ENCODE measurements at places on chromosomes 5 and 9.

- DNase-seq = no peak
Observed at GRCh38 chr9:129432297-129433154, 188.4 kb downstream of the C9orf50 start.

DNA sequence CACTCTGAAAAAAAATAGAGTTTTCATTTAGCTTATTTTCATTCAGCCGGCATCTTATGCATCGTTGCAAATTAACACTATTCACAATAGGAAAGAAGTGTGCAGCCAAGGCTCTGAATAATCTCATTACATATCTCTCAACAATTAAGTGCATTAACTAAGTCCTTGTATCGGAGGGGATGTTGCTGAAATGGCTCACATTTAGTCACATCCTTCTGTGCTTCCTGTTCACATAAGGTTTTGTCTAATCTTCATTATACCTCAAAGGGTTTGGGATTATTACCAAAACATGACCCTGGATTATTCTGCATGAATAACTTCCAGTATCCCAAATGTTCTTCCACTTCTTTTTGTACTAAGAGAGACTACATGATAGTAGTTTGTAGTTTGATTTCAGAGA lies 278.0 kb upstream of the GRIA1 start:
- no peak for DNase-seq

- no peak for DNase-seq
Observed at GRCh38 chr5:134982230-134982629, 14.5 kb downstream of the CATSPER3 start.

- no peak for DNase-seq
Observed at GRCh38 chr5:54676481-54677340, 159.2 kb downstream of the SNX18 start.

DNA sequence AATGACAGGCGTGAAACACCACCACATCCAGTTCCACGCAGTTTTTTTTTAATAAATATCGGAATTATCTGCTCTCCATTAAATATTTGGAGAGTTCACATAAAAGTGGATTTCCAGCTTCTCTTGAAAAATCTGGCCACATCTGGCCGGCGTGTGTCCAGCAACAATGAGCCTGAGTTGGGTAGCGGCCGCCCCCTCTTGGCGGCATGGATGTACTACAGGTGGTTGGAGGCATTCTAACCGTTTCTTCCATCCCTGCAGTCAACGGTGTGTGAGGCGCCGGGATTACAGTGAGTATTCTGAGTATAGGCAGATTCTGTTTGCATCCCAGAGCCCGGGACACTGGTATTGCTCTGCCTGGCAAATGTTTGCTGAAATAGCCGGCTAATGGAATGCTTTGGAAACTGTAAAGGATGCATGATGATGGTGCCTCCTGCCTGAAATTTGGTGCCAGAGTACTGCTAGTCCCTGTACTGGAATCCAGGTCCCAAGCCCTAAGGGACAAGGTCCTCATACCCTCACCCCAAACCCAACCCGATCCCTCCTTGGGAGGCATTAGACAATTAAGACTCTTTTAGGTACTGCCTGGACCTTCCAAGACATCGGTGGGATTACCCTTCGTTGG lies 13.6 kb upstream of the GM2A start:
- peak; percentile 11 for DNase-seq

Data from SHP77 (cell line).